ENCODE measurements at places on chromosomes 2 and 18.
A peak's percentile ranks its signal among the peaks of the same experiment; 100 is the strongest.

DNA sequence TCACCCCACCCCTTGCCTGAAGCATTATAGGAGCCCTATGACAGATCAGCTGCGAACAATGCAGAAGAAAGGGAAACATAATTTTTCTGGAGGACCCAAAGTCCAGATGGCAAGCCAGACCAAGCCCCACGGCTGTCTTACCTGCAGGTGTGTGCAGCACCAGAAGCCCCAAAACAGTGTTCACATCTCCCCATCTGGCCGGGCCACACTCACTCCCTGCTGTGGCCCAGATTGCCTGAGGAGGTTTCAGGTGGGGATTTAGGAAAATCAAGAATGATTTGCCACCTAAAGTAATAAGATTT lies 11.7 kb upstream of the STK17B start:
- no peak for DNase-seq
- H3K4me1 ChIP-seq = no peaks in the 10 kb centered on the region
- no peaks in the 10 kb centered on the region for H3K27me3 ChIP-seq
- no peak overlapping the region for H3K4me3 ChIP-seq
- H3K27ac ChIP-seq = no peak overlapping the region
- H3K36me3 ChIP-seq = no peaks in the 10 kb centered on the region

- peaks cover 10% of the 10 kb centered on the region for H3K36me3 ChIP-seq
- DNase-seq = no peak
- peaks cover 74% of the 10 kb centered on the region for H3K4me1 ChIP-seq
- no peaks in the 10 kb centered on the region for H3K27me3 ChIP-seq
These were observed 10.9 kb downstream of the TRIP12 start for GRCh38 chr2:229910832-229911412.

DNA sequence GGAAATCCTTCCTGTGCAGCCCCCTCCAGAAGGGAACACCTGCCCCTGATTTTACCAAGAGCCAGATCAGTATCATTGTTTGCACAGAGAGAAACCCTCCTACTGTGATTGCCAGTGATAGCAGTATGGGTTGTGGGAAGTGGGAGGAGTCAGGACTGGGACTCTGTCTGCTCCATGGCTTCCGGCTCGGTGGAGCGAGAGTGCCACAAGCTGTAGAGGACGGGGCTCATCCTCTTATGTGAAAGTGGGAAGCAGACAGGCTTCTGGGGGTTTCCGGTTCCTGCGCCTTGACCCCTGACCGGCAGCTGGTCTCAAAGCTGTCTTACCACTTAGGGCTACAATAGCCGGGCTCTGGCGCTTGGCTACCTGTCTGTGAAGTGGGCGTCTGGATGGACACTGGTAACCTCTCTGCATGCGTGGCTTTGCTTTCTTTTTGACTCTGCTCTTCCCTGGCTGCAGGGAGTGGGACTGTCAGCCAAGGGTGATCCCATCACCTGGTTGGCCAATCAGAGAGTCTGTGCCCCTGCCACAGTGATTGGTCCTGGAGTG lies 79.7 kb downstream of the BCL2L11 start:
- H3K4me1 ChIP-seq = no peaks in the 10 kb centered on the region
- no peak overlapping the region for H3K4me3 ChIP-seq
- DNase-seq = no peak
- H3K27ac ChIP-seq = no peak overlapping the region
- no peaks in the 10 kb centered on the region for H3K36me3 ChIP-seq
- H3K27me3 ChIP-seq = no peaks in the 10 kb centered on the region

- no peaks in the 10 kb centered on the region for H3K4me1 ChIP-seq
- H3K4me3 ChIP-seq = no peak overlapping the region
- H3K36me3 ChIP-seq = no peaks in the 10 kb centered on the region
These were observed 52.0 kb upstream of the DDX18 start for GRCh38 chr2:117762454-117762853.

DNA sequence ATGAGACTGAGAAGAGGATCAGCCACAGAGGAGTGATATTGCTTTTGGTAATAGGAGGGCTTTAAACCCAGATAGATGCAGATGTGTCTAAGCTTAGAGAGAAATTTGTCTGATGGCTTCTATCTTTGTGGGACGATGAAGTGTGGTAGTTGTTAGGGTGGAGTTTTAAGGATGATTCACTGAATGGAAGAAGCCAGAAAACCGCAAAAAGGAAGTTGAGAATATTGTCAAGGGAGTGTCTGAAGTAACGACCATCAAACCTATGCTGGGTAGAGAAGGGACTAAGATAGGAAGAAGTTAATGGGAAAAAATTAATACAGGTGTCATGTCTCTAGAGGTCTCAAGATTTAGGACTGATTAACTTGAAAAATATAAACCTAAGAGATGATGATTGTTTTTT lies 195.6 kb upstream of the MC4R start:
- no peak overlapping the region for H3K4me3 ChIP-seq
- no peak for DNase-seq
- no peaks in the 10 kb centered on the region for H3K4me1 ChIP-seq
- no peak overlapping the region for H3K27ac ChIP-seq
- H3K36me3 ChIP-seq = no peaks in the 10 kb centered on the region

GRCh38 chr18:76246590-76246989 lies 248.5 kb downstream of the ZNF516 start:
- H3K4me1 ChIP-seq = no peaks in the 10 kb centered on the region
- H3K27me3 ChIP-seq = no peaks in the 10 kb centered on the region
- no peak overlapping the region for H3K27ac ChIP-seq
- no peaks in the 10 kb centered on the region for H3K36me3 ChIP-seq
- H3K4me3 ChIP-seq = no peak overlapping the region

GRCh38 chr2:202771741-202772460 lies 99.7 kb downstream of the ICA1L start:
- H3K4me3 ChIP-seq = no peak overlapping the region
- no peak overlapping the region for H3K27ac ChIP-seq
- H3K36me3 ChIP-seq = no peaks in the 10 kb centered on the region
- no peaks in the 10 kb centered on the region for H3K4me1 ChIP-seq
- DNase-seq = no peak

DNA sequence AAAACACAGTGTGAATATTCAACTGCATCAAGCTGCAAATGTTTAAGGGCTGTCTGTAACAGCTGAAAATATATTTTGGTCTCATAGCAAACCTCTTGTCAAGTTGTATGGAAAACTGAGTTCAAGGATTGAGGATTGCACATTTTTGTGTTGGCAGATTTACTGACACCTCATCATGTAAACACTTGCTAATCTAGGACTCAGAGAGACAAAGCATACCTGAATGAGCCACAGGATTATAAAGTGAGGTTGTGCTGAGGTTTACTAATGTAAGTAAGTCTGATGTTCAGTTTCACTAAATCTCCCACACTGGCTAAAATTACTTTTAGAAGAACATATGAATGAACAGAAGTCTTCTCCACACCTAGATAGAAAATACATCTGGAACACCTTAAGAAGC lies 1993.1 kb upstream of the CELF4 start:
- H3K4me1 ChIP-seq = no peaks in the 10 kb centered on the region
- H3K27ac ChIP-seq = no peak overlapping the region
- no peaks in the 10 kb centered on the region for H3K27me3 ChIP-seq
- H3K36me3 ChIP-seq = no peaks in the 10 kb centered on the region
- H3K4me3 ChIP-seq = no peak overlapping the region
- DNase-seq = no peak

- no peak for DNase-seq
- H3K27ac ChIP-seq = peak overlapping the region; percentile 23
- H3K4me1 ChIP-seq = peaks cover 21% of the 10 kb centered on the region
These were observed 106.0 kb downstream of the SETBP1 start for GRCh38 chr18:44786688-44787087.

DNA sequence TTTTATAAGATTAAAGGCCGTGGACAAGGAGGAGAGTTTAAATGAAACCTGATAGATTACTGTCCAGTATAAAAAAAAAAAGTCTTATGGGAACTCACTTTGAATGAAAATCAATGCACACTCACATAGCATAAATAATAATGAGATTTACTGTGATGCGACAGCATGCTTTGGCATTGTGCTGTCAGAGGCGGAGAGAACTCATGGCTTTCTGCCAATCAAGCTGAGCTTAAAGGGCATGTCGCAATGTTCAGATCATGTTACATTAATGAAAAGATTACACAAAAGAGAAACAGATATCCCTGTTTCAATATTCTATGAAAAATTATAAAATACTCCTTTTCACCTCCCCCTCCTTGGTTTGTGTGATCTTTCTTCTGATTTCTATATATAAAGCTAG lies 310.8 kb downstream of the ERBB4 start:
- no peak overlapping the region for H3K27ac ChIP-seq
- H3K36me3 ChIP-seq = no peaks in the 10 kb centered on the region
- H3K4me1 ChIP-seq = no peaks in the 10 kb centered on the region
- H3K27me3 ChIP-seq = no peaks in the 10 kb centered on the region
- no peak overlapping the region for H3K4me3 ChIP-seq
